Fibroblast of skin of back (primary cell): ENCODE measurements at places on chromosomes 7 and 10.

DNA sequence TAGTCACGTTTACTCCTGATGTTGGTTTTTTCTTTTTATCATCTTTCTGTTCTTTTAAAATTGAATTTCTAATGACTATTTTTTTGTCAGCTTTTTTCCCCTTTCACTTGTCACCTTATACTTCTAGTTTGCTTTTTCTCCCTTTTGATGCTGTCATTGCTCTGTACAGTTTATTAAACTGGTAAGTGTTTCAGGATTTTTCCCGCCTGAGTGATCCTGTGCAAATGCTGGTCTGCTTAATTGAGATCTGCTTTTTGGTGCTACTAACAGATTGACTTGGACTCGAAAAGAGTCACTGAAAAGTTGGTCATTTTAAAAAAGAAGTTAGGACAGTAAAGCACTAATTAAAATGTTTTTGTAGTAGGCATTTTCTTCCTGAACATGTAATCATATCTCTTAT is 95.2 kb downstream of the PHTF2 start:
- DNase-seq, result no peak

GRCh38 chr7:74129887-74130286 is 44.3 kb upstream of the EIF4H start:
- DNase-seq, result no peak

DNA sequence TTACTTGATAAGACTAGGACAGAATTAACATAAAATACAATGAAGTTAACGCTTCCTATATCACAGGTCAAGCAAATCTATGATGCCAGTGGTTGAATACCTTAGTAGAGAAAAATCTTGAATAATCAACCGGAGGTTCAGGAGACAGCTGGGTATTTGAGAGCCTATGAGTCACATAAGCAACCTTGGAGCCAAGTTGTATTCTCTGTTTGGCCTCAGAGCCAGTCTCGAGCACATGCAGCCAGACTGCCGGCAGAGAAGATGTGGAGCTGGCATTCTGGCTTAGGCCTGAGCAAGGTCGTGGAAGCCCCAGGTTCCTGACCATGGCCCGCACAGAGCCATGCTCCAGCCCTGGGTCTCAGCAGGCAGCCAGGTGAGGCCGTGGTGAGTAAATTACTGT is 90.3 kb downstream of the FAM204A start:
- DNase-seq, result no peak

GRCh38 chr7:150479023-150479716 is 28.7 kb downstream of the GIMAP8 start:
- DNase-seq, result no peak

GRCh38 chr7:138814816-138815332 is 16.9 kb upstream of the ATP6V0A4 start:
- DNase-seq, result no peak

DNA sequence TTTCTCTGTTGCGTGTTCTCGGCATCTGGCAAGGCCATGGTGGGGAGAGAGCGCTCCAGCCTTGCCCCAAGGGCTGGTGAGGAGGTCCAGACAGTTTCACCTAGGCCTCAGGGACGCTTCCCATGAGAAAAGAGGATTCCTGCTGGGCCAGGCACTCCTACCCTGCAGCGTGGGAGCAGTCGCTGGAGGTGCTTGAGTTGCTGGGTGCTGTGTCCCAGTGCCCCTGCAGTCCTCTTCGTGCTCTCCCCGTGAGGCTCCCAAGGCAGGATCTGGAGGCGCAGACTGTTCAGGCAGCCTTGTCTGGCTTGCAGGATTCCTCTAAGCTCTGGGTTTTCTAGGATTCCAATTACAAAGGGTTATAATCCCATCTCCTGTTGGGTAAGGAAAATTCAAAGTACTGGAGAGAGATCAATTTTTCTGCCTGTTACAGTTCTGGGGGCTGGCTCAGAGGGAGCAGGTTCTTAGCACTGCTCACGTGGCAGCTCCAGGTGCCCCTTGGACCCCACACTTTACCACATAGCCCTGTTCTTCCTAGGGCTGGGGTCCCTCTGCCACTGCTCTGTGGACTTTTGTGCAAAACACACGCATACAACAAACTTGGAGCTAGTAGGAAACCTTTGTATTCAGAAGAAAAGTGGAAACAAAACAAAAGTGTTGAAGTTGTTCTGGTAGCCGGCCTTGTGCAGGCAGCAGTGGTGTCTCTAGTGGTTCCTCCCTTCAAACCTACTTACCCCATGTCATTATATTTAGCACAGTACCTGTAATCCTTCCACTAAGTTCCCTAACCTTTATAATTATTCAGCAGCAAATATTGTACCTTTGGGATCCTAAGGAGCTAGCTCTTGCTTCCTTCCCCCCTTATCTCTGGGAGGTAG is 60.5 kb downstream of the CCNY start:
- no peak for DNase-seq

GRCh38 chr7:29190349-29191045 is 4.1 kb upstream of the CHN2 start:
- no peak for DNase-seq

- DNase-seq, result no peak
Measured at GRCh38 chr7:40447345-40447744, 312.5 kb downstream of the SUGCT start.

GRCh38 chr10:100748231-100749058 is 3.1 kb downstream of the PAX2 start:
- no peak for DNase-seq

GRCh38 chr7:159056737-159057136 is 87.9 kb downstream of the VIPR2 start:
- DNase-seq, result no peak
